ENCODE measurements at places on chromosomes 1 and 21.

DNA sequence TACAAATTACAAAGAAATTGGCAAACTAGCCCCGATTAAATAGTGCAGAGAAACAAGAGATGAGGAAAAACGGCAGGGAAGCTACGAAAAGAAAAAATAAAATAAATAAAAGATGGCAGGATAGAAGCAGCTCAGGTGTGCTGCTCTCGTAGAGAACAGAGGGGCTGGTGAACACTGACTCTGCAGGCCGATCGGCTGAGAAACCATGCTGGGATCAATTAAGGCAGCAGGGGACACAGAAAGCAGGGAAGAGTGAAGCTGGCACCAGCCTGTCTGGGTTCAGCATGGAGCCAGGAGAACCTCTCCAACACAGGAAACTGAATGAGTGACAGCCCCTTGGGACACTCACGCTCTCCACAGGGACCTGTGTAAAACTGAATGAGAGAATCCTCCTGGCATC lies 39.5 kb upstream of the TMPRSS15 start:
- no peak for DNase-seq

DNA sequence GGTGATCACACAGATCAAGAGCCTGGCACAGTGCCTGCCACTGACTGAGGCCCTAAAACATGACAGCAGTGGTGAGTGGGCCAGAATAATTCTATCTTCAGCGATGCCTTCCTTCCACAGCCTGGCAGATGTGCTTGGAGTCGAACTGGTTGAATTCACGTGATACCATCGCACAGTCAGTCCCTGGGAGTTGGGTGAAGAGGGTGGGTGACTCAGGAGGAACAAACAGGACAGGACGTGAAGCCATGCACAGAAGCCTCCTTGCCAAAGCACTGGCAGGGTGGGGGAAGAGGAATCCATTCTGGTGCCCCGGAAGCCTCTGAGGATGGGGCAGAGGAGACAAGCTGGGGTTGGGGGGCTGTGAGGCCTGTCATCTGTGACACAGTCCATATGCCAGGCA lies 80.3 kb upstream of the WNT4 start:
- DNase-seq = no peak

- no peak for DNase-seq
Measured at GRCh38 chr1:117598489-117598888, 7.4 kb upstream of the TENT5C start.

GRCh38 chr1:99758073-99758511 lies 8.3 kb downstream of the FRRS1 start:
- DNase-seq = peak; percentile 39

DNA sequence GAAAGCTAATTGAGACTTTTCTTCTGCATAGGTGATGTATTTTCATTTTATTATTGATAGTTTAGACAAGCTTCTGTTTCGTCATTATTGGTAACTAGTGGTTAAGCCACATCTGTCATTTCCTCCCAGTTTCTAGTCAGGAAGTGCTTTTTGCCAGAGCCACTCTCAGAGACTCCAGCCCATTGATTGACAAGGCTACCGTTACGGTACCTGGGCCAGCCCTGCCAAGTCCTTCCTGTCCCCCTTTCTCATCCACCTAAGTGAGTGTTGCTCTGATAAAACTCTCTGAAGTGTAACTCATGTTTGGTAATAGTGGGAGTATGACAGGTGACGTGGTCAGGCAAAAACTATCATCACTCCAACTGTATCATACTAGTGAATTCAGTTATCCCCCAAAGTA lies 29.6 kb upstream of the AGL start:
- no peak for DNase-seq

GRCh38 chr1:39788426-39788757 lies 273 bp downstream of the BMP8B start:
- no peak for DNase-seq

GRCh38 chr21:46207006-46207919 lies 21.3 kb downstream of the LSS start:
- no peak for DNase-seq

DNA sequence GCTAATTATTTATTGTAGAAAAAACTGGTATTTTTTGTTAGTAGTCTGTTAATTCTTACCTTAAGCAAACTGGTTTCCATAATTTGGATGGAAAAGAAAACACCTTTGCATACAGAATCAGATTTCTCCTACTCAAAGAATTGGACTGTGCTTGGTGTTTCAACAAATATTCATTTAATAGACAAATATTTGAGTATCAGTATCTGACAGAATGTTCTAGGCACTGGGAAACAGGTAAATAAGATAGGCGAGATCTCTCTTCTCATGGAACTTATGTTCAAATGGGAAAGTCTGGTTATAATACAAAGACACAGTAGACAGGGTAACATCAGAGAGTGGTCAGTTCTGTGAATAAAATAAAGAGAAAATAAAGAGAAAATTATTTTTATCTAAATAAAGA lies 119.9 kb downstream of the NOS1AP start:
- no peak for DNase-seq

DNA sequence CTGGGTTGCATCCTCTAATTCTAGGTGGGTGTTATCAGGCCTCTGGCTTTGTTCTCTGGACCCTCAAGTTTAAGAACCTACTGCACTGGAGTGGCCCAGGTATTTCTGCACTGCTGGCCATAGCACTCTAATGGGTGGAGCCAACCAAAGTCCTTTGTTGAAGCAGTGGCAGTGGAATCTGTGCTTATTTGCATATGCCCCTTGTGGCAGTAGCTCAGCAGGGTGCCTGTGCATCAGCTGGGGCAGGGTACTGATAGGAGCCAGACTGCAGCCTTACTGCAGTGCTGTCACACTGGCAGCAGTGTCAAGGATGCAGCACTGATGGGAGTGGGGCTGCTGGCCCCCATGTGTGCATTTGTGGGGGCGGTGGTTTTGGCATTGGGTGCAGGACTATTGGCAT lies 660.6 kb downstream of the LRRIQ3 start:
- DNase-seq = no peak

DNA sequence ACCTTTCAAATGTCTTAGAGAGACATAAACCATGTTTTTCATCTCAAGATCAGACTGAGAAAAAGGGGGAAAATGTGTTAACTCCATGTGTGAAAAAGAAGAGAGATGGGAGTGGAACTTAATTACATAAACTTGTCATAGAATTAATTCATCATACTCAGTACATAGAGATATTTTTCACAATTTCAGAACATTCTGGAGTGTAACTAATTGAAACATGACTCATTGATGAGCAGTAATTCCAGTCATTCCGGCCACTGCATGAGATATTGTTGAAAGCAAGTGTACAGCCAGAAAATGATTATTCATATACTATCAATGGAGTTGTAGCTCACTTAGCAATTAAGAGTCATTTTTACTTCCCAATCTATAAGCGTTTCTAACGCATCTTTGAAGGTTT lies 739.3 kb downstream of the LTN1 start:
- no peak for DNase-seq

DNA sequence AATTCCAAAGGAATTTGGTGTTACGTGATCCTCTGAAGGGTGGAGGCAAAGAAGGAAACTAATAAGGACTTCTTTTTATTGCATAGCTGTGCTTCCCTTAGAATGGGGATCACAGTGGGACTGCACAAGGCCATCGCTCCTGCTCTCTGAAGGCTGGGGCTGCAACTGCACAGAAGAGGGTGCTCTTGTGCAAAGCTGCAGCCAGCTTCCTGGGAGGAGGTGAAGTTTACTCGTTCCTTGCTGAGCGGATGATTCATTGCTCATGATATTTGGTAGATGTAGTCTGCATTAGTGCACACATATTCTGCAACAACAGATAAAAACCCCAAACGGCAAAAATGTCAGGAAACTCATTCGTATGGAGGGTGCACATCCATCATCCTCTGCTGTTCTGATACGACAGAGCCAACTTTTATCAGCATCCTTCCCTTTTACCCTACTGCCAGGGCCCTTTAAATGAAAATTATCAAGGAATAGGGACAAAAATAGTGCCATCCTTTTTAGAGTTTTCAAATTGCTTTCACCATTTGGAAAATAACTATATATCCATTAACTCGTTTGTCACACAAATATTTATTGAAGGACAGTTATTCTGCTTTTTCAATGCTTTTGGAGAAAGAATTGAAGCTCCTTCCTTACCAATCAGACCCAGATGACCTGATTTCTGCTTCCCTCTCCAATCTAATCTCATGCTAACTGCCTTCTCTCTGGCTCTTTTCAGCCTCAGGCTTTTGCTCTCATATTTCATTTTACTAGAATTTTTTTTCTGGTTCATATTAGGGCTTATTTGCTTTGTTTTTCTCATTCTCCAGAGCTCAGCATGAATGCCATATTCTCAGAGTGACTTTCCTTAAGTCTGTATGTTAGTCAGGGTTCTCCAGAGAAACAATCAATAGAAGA lies 263.6 kb downstream of the DUSP10 start:
- DNase-seq = peak; percentile 74

DNA sequence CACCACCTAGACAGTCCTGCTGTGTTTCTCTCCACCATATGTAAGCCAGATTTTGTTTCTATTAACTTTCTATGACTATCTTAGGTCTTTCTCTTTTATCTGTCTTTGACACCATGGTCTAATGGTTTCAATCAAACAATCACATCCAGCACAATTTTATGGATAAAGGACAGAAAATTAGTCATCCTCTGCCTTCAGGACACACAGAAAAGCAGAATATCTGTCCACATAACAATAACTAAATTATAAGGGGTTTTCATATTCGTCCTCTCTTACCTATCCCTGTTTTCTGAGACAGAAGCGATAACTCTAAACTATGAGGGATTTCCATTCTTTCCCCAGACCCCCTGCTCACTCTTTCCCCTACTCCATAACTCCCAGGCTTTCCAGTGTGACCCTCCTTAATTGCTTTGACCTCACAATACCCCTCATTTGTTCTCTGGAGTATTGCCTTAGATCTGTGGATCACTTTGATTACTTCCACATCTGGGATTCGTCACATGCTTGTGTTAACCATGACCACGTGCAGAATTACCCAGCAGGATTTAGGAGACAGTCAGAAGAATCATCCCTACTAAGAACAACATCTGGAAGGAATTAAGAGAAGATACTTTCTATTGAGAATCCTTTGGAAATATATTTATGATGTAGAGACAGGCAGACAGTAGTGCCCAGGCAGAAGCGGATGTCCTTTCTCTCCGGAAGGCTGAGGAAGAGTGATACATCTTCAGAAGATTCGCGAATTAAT lies 108.2 kb upstream of the GREM2 start:
- no peak for DNase-seq
